NK-92 treated with Interleukin-12 subunit alpha and Interleukin-12 subunit beta, amount 100 ng/mL, for 24 hours (cell line): ENCODE measurements at places on chromosomes 4 and X.

GRCh38 chr4:47002580-47002979, 9.2 kb upstream of the GABRA4 start:
- no peak for DNase-seq

DNA sequence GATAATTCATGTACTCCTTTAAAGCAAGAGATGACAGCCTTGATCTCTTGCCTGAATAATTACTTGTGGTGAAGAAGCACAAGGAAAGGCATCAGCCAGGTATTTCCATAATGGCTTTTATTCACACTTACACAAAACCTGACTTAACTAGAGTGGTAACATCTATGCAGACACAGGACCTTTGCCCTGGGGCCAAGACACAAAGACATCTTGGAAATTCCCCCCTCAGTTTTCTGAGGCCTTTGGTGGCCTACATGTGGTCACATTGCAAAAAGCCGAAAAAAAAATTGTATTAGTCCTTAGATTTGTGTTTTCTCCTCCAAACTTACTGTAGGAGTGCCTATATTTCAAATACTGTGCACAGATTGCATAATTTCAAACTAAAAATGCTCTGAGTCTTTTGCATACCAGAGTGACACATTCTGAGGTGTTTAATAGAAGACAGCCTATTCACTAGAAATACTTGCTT, 172.4 kb downstream of the PDGFC start:
- no peak for DNase-seq

DNA sequence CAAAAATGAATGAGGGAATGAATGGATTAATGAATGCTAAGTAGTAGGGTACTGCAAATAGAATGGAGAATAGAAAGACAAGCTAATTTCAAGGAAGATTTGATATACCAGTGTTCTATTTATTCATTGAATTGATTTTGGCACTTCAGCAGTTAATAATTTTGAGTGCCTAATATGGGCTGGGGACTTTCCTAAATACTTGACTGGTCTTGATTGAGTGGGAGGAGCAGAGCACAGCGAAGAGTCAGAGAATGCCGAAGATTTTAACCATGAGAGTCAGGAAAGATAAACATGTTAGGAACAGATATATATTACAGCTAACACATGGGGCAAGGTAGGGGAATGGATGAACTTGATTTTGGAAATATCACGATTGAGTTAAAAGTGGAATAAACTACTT, 10.6 kb downstream of the IL15 start:
- DNase-seq = no peak

- no peak for DNase-seq
These were observed 789.3 kb downstream of the IL1RAPL1 start for GRCh38 chrX:29376584-29376983.

- no peak for DNase-seq
These were observed 38.2 kb downstream of the PPP1R2C start for GRCh38 chrX:42739741-42740140.

DNA sequence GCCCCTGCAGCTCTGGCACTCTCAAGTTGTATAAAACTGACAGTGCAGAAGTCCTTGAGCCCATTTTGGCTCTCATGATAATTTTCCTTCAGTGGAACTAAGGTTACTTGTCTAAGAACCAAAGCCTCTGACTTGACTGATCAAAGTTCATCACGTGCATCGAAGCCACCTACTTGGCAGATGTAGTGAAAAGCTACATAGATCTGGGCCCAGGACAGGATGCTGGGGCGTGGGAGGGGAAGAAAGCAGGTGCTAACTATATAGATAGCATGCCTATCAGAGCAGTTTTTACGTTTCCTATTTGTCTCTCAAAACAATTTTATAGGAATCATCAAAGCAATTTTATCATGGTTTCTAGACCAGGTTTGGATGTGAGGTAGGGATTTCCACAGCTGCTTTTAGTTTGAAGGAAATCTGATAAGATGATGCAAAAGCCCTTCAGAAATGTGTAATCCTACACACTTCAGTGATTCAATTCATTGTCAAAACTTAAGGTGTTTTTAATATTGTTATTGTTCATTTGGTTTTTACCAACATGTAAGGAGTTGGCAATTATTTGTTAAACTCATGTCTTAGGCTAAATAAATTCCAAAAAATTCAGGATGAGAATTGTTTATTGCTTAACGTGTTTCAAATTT, 1.2 kb upstream of the CD40LG start:
- no peak for DNase-seq

DNA sequence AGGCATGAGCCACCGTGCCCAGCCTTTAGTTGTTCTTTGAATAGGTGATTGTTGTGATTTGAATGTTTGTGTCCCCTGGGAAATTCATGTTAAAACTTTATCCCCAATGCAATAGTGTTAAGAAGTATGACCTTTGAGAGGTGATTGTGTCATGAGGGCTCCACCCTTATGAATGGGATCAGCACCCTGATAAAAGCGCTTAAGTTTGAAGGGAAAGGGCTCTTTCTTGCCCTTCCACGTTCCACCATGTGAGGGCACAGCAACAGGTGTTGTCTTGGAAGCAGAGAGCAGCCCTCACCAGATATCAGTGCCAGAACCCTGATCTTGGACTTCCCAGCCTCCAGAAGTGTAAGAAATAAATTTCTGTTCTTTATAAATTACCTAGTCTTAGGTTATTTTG, 33.7 kb upstream of the RP2 start:
- DNase-seq = no peak

DNA sequence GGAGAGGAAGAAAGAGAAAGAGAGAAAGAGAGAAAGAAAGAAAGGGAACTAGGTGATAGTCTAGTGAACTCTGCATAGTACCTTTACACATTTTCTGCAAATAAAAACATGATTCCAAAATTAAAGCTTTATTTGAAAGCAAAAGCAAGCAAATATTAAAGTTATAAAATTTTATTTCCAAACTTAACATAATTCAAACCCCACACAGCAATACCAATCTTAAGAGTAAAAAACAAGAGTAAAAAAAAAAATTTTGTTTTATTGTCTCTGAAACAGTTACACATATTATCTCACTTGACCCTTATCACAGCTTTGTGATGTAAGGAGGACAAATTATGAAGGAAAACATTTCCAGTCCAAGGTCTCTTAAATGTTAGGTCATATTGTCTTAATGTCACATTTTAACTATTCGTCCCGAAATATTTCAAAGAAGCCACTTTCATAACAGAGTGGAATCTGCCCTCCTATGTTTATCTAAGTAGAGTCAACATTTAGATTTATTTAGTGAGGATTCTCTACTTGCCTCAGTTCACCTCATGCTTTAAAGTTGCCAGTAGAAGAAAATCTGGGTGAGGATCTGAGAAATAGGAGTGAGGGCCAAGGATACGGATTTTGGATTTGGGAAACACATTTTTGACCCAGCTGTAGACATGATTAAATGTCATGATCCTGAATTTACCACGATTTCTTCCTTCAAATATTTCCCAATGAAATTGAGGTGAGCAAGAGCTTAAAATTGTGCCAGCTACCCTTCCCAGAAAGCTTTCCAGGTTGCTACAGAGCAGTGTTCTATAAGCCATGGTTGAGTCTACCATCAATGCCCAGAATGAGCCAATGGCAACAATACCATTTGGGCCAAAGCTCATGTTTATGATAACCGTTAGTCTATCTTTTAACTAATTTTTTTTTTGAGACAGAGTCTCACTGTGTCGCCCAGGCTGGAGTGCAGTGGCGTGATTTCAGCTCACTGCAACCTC, 7.5 kb upstream of the FGA start:
- DNase-seq = no peak

DNA sequence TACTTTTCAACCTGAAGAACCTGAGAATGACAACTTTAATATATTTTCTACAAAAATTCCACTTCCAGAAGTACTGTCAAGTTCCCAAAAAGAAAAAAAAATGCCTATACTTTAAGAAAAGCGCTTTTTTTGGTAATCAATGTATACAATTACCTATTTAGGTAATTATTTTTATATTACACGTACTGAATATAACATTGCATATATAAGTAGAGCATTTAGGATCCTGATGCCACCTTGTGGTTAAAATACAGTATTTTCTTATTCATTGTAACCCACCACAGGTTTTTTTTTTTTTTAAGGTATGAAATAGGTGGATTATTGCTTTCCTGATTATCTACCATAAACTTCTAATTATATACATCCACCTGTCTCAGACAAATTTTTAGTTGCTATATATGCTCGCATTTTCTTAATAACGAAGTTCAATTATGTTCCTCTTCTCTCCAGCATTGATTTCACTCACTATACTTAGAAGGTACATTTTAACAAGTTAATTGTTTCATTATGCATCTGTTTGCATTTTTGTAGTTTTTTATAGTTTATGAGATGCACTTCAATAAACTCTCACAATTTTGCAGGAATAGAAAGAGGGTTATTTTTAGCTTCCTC, 5.2 kb downstream of the MAP9 start:
- no peak for DNase-seq

GRCh38 chr4:121397941-121398601, 17.3 kb upstream of the QRFPR start:
- DNase-seq = no peak

GRCh38 chr4:184215709-184216328, 1.9 kb downstream of the ENPP6 start:
- DNase-seq = no peak

- no peak for DNase-seq
These were observed 239.3 kb downstream of the C4orf33 start for GRCh38 chr4:129335276-129335675.

GRCh38 chr4:167282171-167282864, 48.0 kb upstream of the SPOCK3 start:
- no peak for DNase-seq

- no peak for DNase-seq
These were observed 2.0 kb upstream of the THAP9 start for GRCh38 chr4:82898322-82899243.

GRCh38 chr4:165343353-165344191, 16.1 kb downstream of the MSMO1 start:
- no peak for DNase-seq

DNA sequence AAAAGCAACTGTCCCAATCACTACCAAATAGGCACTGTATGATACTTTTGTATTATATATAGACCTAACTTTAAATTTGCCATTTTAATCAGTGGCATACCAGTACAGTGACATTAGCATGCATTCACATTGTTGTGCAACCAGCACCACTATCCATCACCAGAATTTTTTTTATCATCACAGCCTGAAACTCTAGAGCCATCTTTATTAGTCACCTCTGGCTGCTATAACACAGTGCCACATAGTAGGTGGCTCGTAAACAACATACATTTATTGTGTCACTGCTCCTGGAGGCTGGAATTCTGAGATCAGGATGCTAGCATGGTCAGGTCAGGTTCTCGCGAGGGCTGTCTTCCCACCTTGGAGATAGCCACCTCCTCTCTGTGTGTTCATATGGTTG, 188.4 kb upstream of the GALNT7 start:
- DNase-seq = no peak

- no peak for DNase-seq
These were observed 21.9 kb upstream of the HERC6 start for GRCh38 chr4:88356771-88357170.

- DNase-seq = no peak
These were observed 65.4 kb upstream of the ENPP6 start for GRCh38 chr4:184282895-184283654.
